ENCODE measurements at places on chromosomes 13 and 19. TPM values are rescaled to one million over a fixed set of nuclear protein-coding genes. Genes with fewer than 3 reads are reported as not detected.
A peak's percentile ranks its signal among the peaks of the same experiment; 100 is the strongest.

DNA sequence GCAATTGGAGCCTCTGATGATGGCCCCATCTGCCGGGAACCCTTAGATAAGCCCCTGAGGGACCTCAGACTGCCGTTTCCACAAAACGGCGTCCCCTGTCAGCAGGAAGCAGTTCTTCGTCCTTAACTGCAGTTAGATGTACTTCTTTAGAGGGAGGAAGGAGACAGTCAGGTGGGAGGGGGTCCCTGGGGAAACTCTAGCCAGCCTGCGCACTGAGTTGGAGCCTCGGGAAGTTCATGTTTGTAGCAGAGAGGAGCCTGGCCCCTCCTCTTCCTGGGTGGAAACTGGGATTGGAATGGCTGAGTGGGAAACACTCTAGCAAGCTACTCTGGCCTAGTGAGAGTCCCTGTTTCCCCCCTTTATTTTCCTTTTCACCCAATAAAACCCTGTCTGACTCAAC, 612.4 kb downstream of the PCDH9 start:
- no peak for DNase-seq

DNA sequence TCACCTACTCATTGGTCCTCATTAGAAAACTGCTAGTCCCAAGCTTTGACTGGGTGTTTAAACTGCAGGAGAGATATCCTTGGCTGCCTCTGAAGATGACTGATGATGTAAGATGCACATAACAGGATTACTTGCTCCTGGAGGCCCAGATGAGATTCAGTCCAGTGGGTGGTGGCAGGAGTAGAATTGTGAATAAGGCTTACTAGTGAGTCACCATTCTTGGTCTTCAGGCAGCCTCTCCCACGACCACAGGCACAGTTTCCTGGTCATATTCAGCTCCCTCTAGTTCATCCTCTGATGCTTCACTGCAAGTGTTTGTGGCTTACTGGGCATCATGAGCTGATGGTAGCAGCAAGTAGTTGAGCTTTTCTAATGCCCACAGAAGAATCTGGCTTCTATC, 12.1 kb downstream of the SERTM1 start:
- no peak for DNase-seq

DNA sequence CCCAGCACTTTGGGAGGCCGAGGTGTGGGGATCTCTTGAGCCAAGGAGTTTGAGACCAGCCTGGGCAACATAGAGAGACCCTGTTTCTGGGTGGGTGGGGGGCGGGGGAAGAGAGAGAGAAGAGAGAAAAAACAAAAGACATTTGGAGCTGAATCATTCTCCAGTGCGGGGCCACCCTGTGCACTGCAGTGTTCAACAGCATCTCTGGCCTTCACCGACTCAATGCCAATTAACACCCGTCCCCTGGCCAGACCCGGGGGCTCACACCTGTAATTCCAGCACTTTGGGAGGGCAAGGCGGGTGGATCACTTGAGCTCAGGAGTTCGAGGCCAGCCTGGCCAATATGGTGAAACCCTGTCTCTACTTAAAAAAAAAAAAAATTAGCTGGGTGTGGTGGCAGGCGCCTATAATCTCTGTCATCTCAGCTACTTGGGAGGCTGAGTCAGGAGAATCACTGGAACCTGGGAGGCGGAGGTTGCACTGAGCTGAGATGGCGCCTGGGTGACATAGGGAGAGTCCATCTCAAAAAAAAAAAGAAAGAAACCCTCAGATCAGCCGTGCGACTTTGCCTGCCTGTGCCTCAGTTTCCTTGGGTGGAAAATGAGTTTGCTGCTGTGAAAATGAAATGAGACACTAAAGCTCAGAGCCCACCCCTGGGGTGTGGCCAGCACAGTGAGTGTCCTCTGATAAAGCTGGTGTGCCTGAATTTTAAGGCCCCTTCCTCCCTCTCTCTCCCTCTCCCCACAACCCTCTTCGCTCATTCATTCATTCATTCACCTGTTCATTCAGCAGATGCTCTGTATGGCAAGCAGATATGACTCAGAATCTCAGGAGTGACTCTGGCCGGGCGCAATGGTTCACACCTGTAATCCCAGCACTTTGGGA, 6.4 kb downstream of the KLF2 start:
- no peak for DNase-seq

DNA sequence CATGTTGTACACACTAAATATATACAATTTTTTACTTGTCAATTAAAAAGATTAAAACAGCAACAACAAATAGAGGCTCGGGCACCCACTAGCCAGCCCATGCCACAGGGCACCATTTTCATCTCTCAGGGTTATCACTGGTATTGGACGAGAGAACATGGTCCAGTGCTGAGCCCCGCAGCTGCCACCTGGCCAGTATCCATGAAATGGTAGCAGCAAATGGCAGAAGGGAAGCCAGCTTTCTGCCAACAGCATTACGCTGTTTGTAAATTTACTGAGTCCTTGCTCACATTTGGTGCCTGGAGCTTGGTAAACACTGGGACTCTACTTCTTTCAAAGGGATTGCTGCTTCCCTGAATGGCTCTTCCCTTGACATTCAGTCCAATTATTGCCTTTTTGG, 87.9 kb upstream of the WASF3 start:
- no peak for DNase-seq

DNA sequence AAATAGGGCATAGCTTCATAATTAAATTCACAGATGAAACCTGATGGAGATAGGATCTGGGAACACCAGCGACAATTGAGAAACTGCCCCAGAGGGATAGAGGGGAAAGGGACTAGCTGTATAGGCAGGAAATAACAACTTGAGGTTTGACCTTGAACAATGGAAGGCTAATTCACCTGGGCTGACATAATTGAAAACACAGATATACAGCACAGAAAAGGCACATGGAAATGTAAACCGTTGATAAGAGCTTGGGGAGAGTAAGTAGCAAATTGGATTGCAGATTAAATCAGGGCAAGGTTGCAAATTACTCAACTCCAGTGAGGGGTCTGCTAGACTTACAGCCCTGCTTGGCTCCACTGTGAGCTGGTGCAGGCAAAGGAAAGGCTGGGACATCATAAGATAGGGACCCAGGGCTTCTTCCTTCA, 246.7 kb downstream of the DLEU7 start:
- no peak for DNase-seq

DNA sequence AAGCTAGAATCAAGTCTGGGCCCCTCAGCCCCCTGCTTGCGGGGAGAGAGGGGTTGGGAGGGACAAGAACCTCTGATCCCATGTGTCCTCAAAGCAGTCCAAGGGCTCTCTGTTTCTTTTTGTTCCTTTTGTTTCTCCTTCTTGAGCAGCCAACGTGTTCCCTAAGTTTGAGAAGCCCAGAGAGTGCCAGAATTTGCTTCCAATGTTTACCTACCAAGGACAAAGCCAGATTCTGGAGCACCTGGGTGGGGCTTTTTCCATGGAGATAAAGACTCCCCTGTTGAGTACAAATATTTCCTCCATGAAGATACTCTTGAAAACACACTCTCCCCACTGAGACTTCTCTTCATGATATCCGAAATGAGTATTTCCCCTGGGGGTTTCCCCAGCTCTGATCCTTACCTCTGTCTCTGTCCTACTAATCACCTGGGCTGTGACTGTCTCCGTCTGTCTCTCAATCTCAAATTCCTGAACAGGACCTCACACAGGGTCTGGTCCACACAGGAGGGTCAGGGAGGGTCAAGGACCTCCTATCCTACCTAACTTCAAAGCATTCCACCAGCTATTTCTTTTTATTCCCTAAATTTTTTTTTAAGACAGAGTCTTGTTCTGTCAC, 27.4 kb downstream of the CD177 start:
- no peak for DNase-seq

DNA sequence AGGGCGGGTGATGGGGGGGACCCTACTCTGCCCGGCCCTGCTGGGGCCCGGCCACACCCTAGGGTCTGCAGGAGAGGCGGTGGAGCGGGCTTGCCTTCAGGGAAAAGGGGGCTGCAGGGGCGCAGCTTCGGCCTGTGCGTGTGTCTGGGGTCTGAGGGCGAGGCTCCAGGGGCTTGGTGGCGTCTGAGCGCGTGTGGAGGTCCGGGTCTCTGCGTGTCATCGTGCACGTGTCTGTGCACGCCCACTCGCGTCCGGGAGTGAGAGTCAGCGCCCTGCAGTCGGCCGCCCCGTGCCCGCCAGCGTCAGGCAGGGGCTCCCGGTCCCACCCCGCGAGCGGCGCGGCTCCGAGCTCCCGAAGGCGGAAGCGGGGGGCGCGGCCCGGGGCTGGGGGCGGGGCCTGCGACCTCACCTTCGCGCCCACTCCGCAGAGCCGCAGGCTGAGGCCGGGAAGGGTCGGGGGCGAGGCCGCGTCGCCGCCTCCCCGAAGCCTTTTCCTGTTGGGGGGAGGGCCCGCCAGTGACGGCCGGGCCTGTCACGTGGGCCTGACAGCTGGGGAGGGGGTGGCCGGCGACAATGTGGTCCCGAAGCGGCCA, at the start of gene ARHGAP45:
ARHGAP45 (plus strand) TSS at position 420 of the 593 bp plus-strand sequence. CDS start 239 bp downstream, outside the sequence.
- peak; percentile 85 for DNase-seq

IGFL1 gene
- total RNA-seq, result not detected

DNA sequence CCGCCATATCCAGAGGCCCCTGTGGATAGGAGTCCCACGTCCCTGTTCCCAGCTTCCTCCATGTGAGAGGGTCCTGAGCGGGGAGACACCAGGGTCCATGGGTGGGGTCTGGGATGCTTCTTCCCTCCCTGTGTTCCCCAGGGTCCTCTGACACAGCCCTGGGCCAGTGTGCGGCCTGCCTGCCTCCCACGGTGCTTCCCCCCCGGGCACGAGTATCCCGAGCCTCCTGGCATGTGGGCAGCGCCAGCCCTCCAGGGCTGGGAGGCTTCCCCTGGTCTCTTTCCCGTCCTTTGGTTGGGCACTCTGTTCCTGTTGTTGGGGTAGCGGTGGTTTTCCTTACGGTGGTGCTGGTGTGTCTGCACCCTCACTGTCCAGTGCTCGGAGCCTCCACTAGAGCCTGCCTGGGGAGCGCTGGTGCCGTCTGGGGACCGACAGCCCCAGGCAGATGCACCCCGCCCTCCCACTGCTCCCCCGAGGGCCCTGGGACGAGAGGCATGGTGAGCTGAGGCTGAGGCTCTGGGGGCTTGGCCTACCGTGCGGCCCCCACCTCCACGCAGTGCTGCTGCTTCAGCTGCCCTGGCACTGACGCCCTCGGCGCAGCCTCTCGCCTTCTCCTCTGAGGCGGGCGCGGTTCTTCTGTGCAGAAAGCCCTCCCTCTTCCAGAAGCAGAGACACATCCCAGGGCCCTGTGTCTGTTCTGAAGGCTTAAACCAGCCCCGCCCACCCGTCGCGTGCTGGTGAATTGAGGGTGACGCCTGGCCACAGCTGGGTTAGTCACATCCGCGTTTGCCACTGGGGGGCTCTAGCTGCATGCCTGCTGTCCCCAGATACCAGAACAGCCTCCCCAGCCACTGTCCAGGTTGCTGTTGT, 27.9 kb downstream of the PLEKHJ1 start:
- no peak for DNase-seq

GRCh38 chr13:28349907-28350654, 144.8 kb downstream of the FLT1 start:
- DNase-seq, result no peak

KL gene
- total RNA-seq, result 0.54 TPM

DNA sequence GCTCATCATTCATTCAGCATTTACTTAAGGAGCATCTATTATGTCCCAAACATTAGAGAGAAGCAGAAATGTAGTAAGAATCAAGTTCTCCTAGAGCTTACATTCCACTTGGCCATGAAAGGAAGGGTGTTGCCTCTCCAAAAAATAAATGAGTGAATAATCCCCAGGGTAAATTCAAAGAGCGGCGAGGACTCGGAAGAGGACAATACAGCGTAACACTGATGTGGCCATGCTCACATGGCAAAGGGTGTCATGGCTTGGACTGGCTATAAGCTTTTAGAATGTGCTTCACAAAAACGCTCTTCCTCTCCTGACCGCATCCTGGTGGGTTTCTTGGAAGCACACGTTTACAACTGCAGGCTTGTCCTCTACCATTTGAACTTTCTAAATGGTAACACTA, 290.2 kb downstream of the IRS2 start:
- no peak for DNase-seq

HPN gene
- not detected for total RNA-seq

DNA sequence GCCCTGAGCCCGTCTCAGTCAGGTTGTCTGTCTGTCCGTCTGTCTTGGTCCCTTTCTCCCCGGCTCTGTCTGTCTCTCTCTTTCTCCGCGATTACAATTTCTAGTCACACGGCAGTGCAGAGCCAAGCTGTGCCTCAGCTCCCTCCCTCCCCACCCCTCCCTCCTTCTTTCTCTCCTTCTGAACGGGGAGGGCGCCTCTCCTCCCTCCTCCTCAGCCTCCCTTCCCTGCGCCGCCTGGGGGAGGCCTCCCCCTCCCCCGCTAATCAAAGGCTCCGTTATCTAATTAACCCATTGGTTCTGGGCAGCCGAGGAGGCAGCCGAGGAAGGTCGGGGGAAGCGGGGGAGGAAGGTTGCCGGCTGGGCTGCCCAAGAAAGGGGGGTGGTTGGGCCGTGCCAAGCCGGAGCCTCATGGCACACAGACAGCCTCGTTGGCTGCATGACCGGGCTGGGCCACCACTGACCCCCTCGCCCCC, 16.5 kb downstream of the LRRC4B start:
- DNase-seq, result no peak

DNA sequence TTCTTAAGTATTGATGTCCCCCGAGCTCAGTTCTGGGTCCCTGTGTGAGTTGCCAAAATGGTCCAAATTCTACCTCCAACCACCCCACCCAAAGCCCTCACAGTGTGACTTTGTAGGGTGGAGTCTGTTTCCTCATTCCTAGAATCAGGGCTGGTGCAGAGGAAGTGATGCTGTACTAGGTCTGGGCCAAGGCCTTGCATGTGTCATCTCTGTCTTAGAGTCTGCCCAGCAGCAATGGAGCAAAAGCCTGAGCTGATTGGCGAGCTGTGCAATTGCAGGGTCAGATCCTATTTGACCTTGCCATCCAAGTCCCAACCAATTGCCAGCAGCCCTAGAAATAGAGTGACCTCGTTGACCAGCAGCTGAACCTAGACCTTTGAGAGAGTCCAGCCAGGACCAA, 97.0 kb upstream of the ANKRD10 start:
- DNase-seq, result peak; percentile 14

DNA sequence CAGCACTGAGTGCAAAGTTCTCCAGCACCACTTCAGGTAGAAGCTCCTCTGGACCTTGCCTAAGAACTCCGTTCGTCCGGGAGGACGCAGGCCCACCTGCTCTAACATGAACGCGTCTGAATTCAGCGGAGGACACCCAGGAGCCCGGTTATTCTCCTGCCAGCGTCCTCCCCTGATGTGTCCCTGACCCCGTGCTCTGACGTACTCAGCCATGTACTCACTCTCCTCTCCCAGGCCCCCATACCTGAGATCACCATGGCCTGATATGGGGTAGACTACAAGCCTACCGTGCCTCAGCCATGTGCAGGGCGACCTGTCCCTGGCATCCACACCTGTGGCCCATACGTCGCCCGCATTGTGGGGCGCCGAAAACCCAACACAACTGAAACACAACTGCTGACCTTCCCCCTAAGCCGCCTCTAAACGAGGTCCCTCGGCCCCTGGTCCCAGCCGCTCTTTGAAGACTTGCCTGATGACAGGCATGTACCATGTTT, 744 bp upstream of the ZNF584 start:
- no peak for DNase-seq

All from activated T-helper 1 cell treated with anti-CD3 and anti-CD28 coated beads, Interleukin-12 subunit alpha, Interleukin-12 subunit beta, Interleukin-2, Interleukin-4 antibody, amounts not matched to agents 30 ng/mL and 10 ng/mL and 1 ng/mL, durations not matched to agents 14 hours and 24 hours and 36 hours (primary cell).